ENCODE measurements at places on chromosomes 5 and 9.

- no peak for DNase-seq
These were observed 88.0 kb downstream of the LMX1B start for GRCh38 chr9:126701813-126702140.

DNA sequence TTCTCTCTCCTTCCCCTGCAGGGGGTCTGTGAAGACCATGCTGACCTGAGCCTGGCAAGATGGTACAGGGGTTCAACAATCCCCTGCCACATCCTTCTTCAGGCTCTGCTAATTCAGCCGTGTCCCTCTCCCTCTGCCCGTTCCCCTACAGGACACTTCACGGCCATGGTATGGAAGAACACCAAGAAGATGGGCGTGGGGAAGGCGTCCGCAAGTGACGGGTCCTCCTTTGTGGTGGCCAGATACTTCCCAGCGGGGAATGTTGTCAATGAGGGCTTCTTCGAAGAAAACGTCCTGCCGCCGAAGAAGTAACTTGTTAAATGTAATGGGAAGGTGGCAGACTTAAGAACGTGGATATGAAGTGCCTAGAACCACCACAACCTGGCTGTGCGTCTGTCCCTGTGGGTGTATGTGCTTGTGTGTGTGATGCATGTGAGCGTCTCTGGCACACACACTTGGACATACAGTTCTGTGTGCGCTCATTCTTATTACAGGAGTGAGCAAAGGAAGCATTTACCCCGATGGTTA is 6.9 kb upstream of the CCIN start:
- DNase-seq: no peak

GRCh38 chr9:77131399-77131798 is 45.9 kb upstream of the VPS13A start:
- no peak for DNase-seq

DNA sequence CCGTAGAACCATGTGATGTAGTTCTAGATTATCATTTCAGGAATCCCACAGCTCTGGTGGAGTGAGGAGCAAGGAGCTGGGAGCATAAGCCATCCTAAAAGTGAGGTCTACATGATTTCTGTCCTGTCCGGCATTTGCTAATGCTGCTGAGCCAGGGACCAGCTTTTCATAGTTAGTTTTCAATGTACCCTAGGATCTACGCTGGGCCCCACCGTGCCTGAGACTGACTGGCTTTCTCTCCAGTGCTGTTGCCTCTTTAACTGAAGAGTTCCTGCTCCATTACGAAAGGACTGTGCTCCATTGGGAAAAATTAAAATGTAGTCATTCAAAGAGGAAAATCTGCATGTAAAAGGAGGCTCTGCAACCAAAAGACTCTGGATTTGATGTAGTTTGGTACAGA is 634.8 kb downstream of the DMRTA1 start:
- no peak for DNase-seq

GRCh38 chr5:163498886-163499285 is 6.5 kb upstream of the MAT2B start:
- DNase-seq: no peak

DNA sequence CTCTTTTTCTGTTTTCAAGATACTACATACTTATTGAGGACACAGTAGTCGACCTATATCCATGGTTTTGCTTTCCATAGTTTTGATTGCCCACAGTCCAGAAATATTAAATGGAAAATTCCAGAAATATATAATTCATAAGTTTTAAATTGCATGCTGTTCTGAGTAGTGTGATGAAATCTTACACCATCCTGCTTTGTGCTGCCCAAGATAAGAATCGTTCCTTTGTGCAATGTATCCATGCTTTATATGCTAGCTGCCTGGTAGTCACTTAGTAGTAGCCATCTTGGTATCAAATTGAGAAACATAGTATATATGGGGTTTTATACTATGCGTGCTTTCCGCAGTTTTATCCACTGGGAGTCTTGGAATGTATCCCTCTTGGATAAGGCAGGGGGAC is 59.0 kb downstream of the CWC27 start:
- no peak for DNase-seq

DNA sequence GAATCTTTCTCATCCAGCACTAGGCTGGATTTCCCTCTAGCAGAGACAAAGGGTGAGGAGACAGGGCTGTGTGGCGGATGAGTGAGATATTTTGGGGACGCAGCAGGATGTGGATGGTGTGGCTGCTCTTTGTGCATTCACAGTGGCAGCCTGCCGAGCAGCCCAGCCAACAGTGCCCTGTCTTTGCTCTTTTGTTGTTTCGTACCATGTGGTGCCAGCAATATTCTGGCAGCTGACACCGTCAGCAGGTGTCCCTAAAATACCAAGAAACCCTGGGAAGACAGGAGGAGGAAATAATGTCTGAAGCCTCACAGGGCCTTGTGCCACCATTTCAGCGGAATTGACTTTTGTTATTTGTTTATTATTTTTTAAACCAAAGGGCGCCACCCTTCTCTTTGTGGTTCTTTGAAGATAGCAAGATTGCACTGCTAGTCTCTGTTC is 141.4 kb downstream of the CCDC192 start:
- no peak for DNase-seq

GRCh38 chr9:36949466-36949865 is 84.6 kb downstream of the PAX5 start:
- no peak for DNase-seq

- no peak for DNase-seq
These were observed 68.9 kb downstream of the PRDM6 start for GRCh38 chr5:123157791-123158581.

DNA sequence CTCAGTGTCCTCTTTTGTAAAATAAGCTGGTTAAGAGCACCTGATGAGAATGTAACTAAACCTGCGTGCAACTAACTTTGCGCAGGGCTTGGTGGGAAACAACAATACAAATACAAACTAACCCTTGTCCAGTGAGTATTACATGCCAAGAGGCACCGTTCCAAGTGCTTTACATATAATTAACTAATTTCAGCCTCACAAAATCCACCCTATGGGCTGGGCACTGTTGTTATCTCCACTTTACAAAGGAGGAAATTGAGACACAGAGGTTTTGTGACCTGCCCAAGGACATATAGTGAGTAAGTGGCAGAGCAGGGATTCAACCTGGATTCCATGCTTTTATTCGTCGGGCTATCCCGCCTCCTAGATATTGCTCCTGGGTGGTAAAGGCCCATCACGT is 26.2 kb upstream of the TNIP1 start:
- DNase-seq: no peak

GRCh38 chr9:4116071-4116581 is 183.7 kb downstream of the GLIS3 start:
- no peak for DNase-seq

DNA sequence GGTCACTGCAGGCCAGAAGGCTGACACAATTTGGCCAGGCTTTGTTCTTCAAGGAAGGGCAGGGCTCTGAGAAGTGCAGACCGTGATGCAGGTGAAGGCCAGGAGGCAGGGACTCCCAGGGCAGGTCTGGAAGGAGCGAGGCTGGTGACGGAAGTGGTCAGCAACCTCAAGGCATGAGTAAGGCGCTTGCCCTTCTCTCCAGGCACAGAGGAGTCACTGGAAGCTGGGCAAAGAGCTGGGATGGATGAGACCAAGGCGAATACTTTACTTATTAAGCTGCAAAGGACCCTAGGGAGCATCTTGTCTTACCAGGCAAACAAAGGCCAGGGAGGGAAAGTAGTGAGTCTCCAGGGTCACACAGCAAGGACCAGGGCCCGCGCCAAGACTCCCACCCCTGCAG is 18.6 kb downstream of the IRF1 start:
- no peak for DNase-seq

DNA sequence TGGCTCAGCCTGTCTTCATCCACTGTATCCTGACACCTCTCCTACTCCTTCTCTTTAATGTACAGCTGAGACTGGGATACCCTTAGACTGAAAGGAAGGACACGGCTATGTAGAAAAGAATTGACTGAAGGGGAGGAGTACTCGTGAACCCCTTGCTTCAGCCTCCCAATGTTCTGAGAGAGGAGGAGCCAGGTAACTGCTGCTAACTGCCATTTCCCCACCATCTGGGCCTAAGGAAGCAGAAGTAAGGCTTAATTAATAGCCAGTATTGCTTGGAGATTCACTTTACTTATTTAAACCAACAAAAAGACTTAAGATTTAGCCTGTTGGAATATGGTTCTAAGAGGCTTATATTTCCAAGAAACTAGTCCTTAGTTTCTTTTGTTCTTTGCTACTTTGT is 18.8 kb upstream of the RGS3 start:
- DNase-seq: no peak

GRCh38 chr5:95083606-95084005 is 201.3 kb downstream of the MCTP1 start:
- no peak for DNase-seq

DNA sequence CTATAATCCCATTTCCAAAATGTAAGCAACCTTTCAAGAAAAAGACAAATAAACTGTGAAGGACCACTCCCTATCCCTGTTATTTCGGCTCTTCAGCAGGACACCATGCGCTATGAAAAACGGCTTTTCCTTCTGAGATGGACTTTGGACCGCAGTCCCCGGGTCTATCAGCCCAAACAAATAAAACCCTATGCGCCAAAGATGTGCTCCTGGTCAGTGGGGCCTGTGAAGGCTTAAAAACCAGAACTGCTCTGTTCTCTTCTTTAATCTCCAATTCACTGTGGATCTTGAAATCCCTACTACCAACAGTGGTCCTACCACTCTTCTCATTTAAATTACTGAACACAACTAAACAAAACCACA is 33.3 kb downstream of the RAPGEF1 start:
- no peak for DNase-seq

Data from stimulated activated CD8-positive, alpha-beta memory T cell treated with anti-CD3 and anti-CD28 coated beads, Interleukin-7, amount 100 ng/mL, for 1 hour (primary cell).